ENCODE measurements at places on chromosomes 4 and X.
A peak's percentile ranks its signal among the peaks of the same experiment; 100 is the strongest.

- no peak for DNase-seq
These were observed 628.8 kb downstream of the SPRY1 start for GRCh38 chr4:124025428-124025827.

- DNase-seq, result no peak
These were observed 17.6 kb upstream of the CCNI start for GRCh38 chr4:77093401-77093800.

DNA sequence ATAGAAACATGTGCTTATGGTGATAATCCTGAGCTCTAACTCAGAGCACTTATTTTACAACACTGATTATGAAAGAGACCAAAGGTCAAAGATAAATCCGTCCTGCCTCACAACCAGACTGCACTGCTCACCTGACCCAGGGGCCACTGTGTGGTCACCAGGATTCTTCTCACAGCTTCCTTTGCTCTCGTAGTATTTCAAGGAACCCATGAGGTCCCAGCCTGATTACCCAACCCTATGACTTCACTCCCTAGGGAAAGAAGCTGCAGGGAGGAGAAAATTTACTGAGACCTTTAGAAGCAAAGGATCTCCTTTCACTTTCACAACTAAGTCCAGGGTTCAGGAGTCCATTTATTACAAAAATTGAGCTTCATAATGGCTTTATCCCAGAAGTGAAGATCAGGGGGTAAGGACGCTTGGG is 9.6 kb downstream of the SLC25A5 start:
- no peak for DNase-seq

GRCh38 chr4:90718931-90719330 is 591.7 kb downstream of the CCSER1 start:
- no peak for DNase-seq

- peak; percentile 5 for DNase-seq
These were observed 101.8 kb downstream of the ANXA5 start for GRCh38 chr4:121594796-121595526.

GRCh38 chrX:105483011-105483410 is 262.5 kb upstream of the TEX13A start:
- no peak for DNase-seq

DNA sequence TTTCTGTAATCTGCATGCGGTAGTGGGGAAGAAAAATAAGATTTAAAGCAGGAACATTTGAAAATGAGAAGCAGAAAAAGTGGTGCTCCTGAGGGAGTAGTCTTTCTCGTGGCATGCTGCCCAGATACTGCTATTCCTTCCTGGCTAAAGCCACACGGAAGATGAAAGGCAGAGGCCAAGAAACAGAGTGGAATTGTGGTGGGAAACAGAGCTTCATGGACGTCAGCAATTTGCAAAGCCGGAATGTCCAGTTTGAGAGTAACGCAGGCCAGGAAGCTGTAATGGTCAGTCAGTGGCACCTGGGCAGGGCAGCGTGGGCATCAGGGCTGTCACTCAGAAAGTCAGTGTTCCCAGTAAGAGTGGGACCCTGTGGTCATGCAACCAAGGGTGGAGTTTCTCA is 63.7 kb upstream of the FMR1 start:
- DNase-seq, result no peak

DNA sequence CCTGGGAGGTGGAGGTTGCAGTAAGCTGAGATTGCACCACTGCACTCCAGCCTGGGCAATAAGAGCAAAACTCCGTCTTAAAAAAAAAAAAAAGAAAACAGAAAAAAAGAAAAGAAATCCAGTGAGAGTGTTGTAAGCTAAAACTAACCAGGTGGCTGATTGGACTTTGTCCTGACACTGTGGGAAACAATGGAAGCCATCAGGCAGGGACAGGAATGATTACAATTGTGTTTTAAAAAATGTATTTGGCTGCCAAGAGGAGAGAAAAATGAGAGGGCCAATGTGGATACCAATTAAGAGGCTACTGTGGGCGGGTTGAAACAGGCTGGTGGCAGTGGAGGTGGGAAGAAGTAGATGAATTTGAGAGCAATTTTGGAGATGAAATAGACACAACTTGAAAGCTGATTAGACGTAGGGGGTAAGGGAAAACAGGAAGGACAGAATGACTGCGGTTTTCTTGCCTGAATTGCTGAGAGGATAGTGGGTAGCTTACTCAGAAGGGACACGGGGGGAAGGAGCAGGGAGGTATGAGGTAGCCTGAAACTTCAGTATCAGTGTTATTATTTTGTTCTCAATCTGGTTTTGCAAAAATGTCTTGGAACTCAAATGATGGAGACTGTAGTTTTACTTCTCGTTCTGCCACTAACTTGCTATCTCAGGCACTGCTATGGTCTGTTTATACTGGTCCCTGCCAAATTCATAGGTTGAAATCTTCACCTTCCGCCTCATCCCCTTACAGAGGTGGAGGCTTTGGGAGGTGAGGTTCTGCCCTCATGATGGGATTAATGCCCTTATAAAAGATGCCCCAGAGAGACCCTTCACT is 45.6 kb upstream of the CHRNA9 start:
- peak; percentile 32 for DNase-seq

DNA sequence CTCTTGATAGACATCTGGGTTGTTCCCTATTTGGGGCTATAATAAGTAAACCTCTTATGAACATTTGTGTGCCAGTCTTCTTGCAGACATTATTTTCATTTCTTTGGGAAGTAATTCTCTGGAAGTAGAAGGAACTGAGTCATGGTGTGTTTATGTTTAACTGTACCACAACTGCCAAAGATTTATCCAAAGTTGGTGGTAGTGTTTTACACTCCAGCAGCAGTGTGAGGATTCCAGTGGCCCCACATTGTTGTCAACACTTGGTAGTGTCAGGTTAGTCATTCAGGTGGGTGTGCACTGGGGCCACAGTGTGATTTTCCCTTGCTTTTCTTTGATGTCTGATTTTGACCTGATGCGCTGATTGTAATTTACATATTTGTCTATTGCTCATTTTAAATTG is 5.0 kb upstream of the UVSSA start:
- DNase-seq, result no peak

Data from Ammon's horn (tissue), 1 donor.